GM12865 (cell line): ENCODE measurements at places on chromosomes 1 and 21.

GRCh38 chr21:15135867-15136629, 71.2 kb upstream of the NRIP1 start:
- no peak for DNase-seq

GRCh38 chr1:48790397-48790796, 13.7 kb upstream of the BEND5 start:
- DNase-seq: peak; percentile 56

GRCh38 chr1:31657972-31658510, 13.4 kb upstream of the PEF1 start:
- no peak for DNase-seq

DNA sequence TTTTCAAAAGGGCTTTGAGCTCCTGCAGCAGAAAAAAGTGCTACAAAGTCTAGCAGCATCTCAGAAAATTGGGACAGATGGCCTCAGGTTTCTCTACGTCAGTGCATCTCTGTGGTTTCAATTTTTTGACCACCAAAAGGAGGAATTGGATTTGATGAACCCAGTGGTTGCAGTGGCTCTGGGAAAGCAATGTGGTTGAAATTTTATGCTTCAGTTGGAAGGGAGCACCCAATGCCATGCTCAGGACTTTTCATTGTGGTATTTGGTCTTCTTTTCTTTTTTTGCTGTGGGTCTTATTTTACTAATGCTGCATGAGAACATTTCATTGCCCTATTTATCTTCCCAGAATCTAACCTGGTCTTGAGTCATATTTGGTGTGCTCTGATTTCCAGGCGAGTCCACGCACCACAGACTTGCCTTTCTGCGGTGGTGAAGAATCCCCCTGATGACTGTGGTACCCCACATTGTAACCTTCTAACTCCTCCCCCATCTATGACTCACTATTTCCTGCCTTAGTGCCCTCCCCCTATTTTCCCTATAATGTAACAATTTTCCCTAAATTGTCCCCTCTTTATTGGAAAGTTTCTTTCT, 56.7 kb downstream of the S1PR1 start:
- peak; percentile 90 for DNase-seq

DNA sequence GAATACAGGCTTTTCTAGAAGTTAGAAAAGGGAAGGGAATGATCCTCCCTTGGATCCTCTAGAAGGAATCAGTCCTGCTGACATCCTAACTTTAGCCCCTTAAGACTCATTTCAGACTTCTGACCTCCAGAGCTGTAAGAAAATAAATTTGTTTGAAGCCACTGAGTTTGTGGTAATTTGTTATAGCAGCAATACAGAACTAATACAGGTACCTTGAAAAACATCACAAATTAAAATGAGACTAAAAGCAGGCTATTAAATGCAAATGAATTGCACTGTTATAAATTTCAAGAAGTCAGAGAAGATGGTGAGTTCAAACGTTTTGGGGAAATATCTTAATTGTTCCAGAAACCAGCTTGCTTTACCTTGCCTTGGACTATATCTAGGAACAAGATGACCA, 6.3 kb downstream of the LCA5L start:
- DNase-seq: no peak

DNA sequence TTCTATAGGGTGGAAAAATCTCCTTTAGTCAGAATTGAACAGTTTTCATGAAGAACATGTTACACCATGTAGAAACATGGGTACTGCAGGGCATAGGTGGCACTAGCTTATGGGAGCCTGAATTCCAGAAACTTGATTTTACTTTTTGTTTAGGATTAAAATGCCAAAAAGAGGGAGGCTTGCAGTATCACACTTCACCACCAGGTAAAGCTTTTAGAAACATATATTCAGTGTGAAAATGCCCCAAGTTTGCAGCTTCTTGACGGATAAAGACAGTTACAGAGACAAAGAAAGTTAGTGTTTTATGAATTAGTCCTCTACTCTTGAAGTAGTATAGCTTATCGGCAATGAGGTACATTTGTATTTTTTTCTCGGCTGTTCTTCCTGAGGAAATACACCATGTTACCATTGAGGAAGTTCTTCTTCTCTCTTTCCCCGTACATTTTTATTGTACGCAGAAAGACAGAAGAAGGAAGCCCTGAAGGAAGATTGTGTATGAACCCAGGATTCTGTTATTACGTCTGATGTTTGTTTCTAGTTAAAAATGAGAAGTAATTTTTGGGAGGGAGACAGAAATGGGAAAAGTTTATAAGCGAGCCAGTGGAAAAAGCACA, 66.1 kb downstream of the PBX1 start:
- DNase-seq: no peak

DNA sequence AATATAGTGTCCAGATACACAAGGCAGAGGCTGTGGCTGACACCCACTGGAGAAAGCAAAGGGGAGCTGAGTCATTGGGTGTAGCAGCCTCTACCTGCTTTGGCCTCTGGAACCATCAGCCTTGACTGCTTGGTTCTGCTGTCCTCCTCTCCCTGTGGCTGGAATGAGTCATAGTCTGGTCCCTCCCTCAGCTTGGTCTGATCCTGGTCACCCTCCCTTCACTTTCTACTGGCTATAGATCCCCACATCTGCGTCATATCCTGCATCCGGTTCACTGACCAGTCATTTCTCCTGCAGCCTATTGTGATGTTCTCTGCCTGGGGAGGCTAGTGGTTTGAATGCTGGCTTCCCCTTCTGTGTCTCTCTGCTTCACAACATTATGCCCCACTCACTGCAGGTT, 372.8 kb upstream of the DAB1 start:
- peak; percentile 1 for DNase-seq

GRCh38 chr1:39632682-39633417, 6.6 kb downstream of the HEYL start:
- no peak for DNase-seq

DNA sequence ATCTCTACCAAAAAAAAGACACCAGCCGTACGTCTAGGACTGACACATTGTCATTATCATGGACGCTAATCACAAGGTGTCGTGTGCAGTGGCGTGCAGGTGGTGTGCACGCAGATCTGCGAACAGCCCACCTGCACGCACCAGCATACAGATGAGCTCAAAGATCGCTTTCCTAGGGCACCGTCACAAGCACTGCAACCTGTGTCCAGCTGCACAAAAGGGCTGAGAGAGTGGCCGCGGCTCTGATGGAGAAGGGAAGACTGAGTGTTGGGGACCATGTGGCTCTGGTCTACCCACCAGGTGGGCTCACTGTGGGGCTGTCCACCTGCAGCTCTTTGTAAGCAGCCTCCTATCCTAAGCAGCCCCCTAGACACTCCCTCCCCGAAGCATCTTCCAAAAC, 50.9 kb downstream of the S100B start:
- DNase-seq: no peak

DNA sequence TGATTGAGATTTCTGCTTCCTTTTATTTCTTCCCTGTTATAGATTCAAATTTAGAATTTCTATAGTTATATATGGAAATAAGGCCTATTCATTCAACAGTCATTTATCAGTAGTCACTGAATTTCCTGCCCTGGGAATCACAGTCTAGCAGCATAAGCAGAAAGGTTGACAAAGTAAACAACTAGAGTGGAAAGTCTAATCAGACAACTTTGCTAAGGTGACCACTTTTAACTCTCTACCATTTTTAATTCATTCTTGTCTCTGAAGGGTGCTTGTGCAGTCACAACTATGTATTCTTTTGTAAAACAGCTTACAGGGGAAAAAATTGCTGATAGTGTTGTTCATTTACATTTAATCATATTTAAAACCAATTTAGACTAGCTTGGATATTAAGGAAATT, 66.1 kb upstream of the PLA2G4A start:
- DNase-seq: no peak
